ENCODE measurements at places on chromosomes 13 and 19.

- no peak for DNase-seq
These were observed 155.0 kb upstream of the TSHZ3 start for GRCh38 chr19:31504221-31504620.

- DNase-seq, result no peak
These were observed 9.9 kb downstream of the LRFN1 start for GRCh38 chr19:39310558-39311311.

DNA sequence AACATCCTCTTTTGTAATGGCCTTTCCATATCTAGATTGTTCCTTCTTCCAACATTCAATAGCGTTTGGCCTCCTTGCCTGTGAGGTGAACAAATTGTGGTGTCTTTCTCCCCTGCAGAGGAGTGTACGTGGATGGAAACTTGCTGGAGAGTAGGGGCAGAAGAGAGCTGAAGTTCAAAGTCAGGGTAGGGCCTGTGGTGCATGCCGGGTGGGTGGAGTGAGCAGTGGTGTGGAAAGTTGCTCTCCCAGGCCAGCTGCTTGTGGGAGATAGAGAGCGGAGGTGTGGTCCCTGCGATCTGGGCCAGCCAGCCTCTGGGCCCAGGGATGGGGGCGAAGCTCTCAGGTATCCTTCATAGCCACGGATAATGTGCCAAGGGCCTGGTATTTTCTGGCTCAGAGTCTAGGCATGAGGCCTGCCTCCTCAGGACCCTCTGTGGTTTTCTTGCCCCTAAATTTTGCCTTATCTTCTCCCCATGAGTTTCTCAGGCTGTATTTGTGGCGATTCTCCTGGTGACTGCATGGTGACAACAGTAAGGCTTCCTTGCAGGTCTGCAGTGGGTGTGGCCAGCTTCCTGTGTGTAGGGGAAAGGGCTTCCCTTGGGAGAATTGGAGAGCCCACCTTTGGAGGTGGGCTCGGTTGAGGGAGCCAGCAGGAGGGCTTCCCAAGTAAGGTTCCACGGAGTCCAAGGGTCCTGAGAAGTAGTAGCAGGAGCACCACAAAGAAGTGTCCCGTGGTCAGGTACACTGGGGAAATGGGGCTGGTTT is 6.7 kb downstream of the RGCC start:
- DNase-seq, result no peak

DNA sequence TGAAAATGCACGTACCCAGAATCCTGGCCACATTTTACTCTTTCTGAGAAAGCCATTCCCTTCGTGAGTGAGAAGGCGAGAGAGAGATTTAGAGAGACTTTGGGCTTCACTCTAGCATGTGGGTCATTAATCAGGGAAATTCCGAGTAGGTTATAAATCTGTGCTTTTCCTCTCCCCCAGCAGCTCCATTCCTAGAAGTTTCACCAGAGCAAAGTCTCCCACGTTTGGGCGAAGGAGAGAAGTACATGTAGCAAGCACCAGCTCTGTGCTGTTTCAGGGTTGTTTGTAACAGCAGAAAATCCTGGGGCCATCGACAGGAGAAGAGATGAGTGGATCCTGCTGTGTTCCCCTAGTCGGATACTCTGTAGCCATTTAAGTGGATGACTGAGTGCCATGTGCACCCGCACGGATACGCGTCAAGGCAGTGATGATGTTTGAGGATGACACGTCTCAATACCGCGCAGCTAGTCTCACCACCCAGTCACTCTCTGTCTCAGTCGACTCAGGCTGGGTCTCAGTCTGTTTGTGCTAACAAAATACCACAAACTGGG is 131.8 kb upstream of the PEG3 start:
- DNase-seq, result no peak
